ENCODE measurements at places on chromosomes 7 and 10.

DNA sequence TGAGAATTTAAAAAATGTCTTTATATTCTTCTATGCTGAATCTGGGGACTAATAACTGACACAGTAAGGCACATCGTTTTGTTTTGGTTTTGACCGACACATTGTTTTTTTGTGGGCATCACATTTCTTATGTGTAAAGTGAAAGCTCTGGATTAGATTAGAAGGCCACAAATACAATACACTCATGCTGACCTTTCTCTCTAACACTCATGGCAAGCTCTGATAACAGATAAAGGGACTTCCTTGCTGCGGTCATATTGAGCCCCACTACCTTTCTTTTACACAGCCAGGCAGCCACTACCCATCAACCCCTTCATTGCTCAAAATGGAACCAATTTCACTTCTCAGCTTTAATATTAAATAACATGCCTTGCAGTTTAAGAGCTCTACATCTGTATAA lies 26.0 kb downstream of the PPP1R3A start:
- DNase-seq = no peak

DNA sequence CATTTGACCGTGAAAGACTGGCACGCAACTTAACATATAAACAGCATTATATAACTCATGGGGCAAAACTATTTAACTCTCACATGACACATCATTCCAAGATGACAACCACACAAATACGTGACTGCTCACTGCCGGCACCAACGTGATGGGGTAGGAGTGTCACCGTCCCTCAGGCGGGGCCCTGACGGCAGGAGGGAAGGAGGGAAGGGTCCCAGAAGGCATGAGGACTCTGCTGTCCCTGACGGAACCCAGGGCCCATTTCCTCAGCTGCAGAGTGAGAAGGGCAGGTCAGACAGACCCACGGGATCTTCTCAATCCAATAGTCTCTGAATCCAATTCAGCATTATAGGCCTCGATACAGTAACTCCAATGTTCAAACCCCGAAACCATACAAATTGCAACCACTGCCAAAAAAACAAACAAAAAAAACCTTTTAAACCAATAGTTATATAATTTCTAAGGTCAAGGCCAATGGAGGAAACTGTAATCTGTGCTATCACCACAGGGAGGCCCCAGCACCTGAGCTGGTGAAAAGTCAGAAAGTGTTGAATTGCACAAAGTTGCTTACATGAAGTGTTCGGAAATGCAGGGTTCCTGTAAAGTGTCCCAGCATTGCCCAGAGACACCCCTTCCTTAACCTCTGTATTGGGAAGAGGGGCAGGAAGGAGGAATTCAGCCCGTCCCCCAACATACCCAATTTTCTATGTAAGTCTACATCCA lies 137.4 kb downstream of the TNS3 start:
- DNase-seq = peak; percentile 8

- DNase-seq = no peak
Measured at GRCh38 chr7:24313777-24314176, 29.8 kb downstream of the NPY start.

DNA sequence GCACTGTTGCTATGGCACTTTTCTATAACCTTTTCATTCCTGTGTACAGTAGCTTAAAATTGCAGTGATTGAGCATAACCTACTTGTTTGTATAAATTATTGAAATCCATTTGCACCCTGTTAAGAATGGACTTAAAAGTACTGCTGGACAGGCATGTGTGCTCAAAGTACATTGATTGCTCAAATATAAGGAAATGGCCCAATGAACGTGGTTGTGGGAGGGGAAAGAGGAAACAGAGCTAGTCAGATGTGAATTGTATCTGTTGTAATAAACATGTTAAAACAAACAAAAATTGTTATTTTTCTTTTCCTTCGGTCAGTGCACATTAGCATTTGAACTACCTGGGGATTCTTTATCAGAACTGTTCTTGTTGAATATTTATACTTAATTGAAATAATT lies 57.1 kb upstream of the BAMBI start:
- DNase-seq = peak; percentile 48

GRCh38 chr7:7641129-7641663 lies 644 bp downstream of the UMAD1 start:
- DNase-seq = no peak

GRCh38 chr10:121926157-121926556 lies 1.7 kb downstream of the ATE1 start:
- DNase-seq = no peak

GRCh38 chr10:114566064-114566463 lies 92.0 kb downstream of the ABLIM1 start:
- no peak for DNase-seq

DNA sequence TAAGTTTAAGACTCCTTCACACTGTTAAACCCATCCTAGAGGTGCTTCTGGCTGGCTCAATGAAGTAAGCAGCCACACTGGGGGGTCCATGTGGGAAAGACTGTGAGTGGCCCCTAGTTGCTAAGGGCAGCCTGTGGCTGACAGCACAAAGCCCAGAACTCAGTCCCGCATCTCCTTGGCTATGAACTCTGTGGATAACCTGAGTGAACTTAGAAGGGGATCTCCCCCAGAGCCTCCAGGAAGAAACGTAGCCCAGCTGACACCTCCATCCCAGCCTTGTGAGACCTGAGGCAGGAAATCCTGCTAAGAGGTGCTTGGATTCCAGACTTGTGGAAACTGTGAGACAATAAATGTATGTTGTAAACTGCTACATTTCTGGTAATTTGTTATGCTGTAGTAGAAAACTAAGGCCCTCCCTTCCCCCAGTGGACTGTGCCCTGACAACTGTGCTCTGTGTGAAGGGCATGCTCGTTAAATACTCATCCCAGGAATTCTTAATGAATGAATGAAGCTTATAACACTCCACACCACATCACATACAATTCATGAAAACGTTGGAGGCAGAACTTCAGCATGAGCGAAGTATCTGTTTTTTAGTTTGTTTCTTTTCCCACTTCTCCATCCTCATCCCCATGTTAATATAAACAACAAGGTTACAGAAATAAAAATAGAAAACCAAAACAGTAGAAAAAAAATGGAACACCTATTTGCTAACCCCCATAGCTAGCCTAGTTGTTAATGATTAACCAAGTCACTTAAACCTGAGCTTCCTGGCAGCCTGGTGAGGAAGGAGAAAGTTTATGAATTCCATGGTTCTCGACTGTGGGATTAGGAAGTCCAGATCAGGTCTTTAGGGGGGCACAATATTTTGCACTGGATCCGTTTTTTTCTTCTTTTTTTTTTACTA lies 36.8 kb upstream of the AOAH start:
- DNase-seq = no peak

- peak; percentile 88 for DNase-seq
Measured at GRCh38 chr7:150755473-150756099, 18.4 kb downstream of the GIMAP5 start.

GRCh38 chr7:36272211-36272566 lies 117.5 kb upstream of the ANLN start:
- no peak for DNase-seq

- DNase-seq = no peak
Measured at GRCh38 chr7:300048-300447, 10.1 kb downstream of the FOXL3 start.

GRCh38 chr10:101020427-101021075 lies 10.4 kb downstream of the PDZD7 start:
- DNase-seq = peak; percentile 27

- no peak for DNase-seq
Measured at GRCh38 chr7:106142136-106142535, 30.0 kb upstream of the SYPL1 start.

DNA sequence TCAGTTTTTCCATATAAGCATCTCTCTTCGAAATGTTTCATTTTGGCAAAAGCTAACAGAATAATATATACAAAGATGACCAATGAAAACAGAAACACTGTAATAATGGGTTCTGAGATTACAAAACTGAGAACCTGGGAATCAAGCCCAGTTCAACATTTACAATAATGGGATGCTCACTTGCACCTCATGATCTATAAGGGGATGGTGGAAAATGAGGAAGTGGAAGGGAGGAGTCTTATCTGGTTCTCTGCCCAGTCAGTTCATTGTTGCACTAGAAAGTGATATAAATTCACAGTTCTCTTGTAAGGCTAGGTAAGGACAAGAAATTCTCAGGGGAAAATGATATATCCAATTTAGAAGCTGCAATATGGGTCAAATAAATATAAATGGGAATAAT lies 31.7 kb upstream of the RHOBTB1 start:
- peak; percentile 19 for DNase-seq

DNA sequence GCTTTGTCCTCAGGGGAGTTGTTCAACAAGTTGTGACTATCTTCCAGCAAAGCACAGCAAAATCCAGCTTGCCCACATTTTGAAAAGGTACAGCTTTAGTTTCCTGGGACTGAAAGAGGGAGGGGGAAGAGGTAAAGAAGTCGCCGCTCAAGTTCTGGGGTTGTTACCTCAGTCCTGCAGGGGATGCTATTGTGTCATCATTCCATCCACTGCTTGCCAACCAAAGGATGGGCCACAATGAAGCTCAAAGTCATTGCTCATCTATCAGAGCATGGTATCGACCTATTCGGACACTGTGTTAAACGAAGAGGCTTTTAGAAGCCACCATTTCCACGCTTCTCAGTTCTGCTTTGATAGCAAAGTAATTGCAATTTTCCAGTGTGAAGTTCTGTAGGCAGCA lies 34.3 kb downstream of the NPY start:
- DNase-seq = no peak

GRCh38 chr7:106092204-106092603 lies 19.9 kb downstream of the SYPL1 start:
- no peak for DNase-seq

- no peak for DNase-seq
Measured at GRCh38 chr7:46107610-46108217, 186.6 kb upstream of the IGFBP3 start.

GRCh38 chr10:72709041-72709440 lies 17.1 kb downstream of the MCU start:
- DNase-seq = no peak

DNA sequence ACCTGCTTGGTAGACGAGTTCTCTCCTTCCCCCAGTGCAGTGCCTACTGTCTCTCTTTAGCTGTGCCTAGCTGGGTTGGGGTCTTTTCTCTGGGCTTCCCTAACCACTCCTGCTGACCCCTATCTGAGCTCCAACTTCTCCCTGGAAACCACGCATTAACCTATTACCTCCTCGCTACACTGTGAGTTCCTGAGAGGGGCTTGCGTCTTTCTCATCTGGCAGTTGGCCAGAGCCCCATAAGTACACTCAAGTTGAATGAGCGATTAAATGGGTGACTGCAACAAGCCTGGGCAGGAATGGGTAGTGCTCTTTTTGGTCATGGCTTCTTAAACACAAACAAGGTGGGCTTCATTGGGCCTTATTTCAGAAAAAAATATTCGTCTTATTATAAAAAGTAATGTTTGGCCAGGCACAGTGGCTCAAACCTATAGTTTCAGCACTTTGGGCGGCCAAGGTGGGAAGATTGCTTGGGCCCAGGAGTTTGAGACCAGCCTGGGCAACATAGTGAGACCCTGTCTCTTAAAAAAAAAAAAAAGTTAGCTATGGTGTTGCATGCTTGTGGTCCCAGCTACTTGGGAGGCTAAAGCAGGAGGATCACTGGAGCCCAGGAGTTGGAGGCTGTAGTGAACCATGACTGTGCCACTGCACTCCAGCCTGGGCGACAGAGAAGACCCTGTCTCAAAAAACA lies 41.4 kb downstream of the SYPL1 start:
- DNase-seq = no peak

GRCh38 chr7:116357781-116358670 lies 141.5 kb upstream of the CAV2 start:
- DNase-seq = no peak

DNA sequence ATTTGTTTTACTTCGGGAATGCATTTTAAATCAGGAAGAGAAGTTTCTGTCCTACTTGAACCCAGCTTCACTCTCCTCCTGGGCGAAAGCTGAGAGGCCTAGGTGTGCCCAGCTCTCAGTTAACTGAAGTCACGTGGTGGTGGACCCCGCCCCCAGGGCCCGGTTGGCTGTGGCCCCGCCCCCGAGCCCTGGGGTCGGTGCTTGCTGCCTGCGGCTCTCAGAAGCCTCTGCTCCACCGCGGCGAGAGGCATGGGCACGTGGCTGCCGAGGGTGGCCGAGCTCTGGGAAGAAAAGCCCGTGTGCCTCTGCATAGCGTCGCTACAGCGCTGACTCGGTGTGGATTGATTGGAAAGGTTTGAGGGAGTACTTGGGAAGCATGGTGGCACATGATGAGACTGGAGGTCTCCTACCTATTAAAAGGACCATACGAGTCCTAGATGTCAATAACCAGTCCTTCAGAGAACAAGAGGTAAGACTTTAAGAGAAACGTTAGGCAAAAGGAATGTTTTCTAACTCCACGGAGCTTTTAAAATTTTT lies 34.1 kb downstream of the NET1 start:
- DNase-seq = peak; percentile 34

GRCh38 chr7:149562602-149563001 lies 65.0 kb upstream of the ZNF746 start:
- DNase-seq = no peak

- peak; percentile 83 for DNase-seq
Measured at GRCh38 chr7:139118805-139119485, 9.4 kb upstream of the ZC3HAV1 start.

- no peak for DNase-seq
Measured at GRCh38 chr10:101228966-101229265, 347 bp downstream of the LBX1 start.

DNA sequence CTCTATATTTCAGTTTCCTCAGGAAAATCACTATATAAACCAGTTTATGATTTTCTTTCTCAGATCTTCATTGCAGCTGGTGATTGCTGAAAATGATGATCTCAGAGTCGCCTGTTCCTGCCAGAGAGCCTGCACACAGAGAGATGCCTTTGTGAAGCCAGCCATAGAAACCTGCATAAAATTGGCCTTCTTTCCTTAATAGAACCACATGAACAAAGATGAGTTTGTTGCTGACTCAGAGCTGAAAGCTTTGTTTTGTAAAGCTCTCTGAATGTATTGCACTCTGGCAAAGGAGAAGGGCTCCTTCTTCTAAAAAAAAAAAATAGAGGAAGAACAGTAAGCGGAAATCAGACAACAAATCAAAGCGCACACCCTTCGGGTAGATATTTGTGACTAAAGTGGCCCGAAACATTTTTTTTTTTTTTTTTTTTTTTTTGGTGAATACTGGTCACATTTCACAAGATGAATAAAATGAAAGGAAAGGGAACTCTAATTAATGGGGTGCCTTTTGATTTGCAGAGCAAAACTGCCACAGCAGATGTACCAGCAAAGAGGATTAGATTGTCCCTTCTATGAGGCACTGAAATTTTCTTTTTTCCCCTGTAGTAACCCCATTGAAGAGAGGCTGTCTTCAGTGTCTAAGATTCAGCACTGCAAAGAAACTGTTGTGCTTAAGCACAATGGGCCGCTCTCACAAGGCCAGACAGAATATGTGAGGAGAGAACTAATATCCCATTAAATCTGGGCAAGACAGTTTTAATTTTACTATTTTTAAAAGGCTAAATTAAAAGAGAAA lies 75.1 kb upstream of the PTPRZ1 start:
- DNase-seq = no peak
